ENCODE measurements at places on chromosomes 13 and 19.

GRCh38 chr13:106530980-106531481 lies 4.4 kb downstream of the EFNB2 start:
- H3K4me3 ChIP-seq = no peak overlapping the region
- no peak overlapping the region for H3K27ac ChIP-seq
- H3K4me1 ChIP-seq = peaks cover 30% of the 10 kb centered on the region
- DNase-seq = no peak
- no peaks in the 10 kb centered on the region for H3K36me3 ChIP-seq

GRCh38 chr19:917323-918151 lies at the start of gene KISS1R:
Gene KISS1R (plus strand): TSS chr19:917333. CDS start chr19:917503, 170 bp downstream.
- H3K4me1 ChIP-seq = no peaks in the 10 kb centered on the region
- H3K27ac ChIP-seq = no peak within 1 kb of the TSS
- H3K27me3 ChIP-seq = peaks cover 19% of the 10 kb centered on the region
- H3K36me3 ChIP-seq = no peaks in the 10 kb centered on the region
- DNase-seq = peak; percentile 89

- H3K4me1 ChIP-seq = peaks cover 7% of the 10 kb centered on the region
- no peak overlapping the region for H3K27ac ChIP-seq
- DNase-seq = peak; percentile 41
- H3K36me3 ChIP-seq = peaks cover 17% of the 10 kb centered on the region
These were observed 56.2 kb upstream of the AKAP11 start for GRCh38 chr13:42215578-42216421.

GRCh38 chr19:10116085-10116865 lies 3.4 kb downstream of the EIF3G start:
- no peak for DNase-seq
- no peaks in the 10 kb centered on the region for H3K4me1 ChIP-seq
- peak overlapping the region; percentile 23 for H3K4me3 ChIP-seq
- no peaks in the 10 kb centered on the region for H3K27me3 ChIP-seq
- H3K36me3 ChIP-seq = peaks cover 15% of the 10 kb centered on the region

GRCh38 chr19:14542711-14543328 lies 13.4 kb downstream of the TECR start:
- no peaks in the 10 kb centered on the region for H3K4me1 ChIP-seq
- no peak overlapping the region for H3K27ac ChIP-seq
- 0 out of 2 replicates have a peak, but pooled peaks cover 5% of the 10 kb centered on the region for H3K36me3 ChIP-seq
- H3K4me3 ChIP-seq = no peak overlapping the region
- peak; percentile 28 for DNase-seq

- peak overlapping the region; percentile 94 for H3K4me3 ChIP-seq
- peak overlapping the region; percentile 63 for H3K27ac ChIP-seq
- H3K4me1 ChIP-seq = no peaks in the 10 kb centered on the region
- peak; percentile 52 for DNase-seq
These were observed 926 bp downstream of the ZNF587 start for GRCh38 chr19:57850553-57851017.

- no peaks in the 10 kb centered on the region for H3K4me1 ChIP-seq
- no peaks in the 10 kb centered on the region for H3K27me3 ChIP-seq
- H3K4me3 ChIP-seq = no peak overlapping the region
These were observed 172.8 kb downstream of the EFNB2 start for GRCh38 chr13:106362707-106363106.

DNA sequence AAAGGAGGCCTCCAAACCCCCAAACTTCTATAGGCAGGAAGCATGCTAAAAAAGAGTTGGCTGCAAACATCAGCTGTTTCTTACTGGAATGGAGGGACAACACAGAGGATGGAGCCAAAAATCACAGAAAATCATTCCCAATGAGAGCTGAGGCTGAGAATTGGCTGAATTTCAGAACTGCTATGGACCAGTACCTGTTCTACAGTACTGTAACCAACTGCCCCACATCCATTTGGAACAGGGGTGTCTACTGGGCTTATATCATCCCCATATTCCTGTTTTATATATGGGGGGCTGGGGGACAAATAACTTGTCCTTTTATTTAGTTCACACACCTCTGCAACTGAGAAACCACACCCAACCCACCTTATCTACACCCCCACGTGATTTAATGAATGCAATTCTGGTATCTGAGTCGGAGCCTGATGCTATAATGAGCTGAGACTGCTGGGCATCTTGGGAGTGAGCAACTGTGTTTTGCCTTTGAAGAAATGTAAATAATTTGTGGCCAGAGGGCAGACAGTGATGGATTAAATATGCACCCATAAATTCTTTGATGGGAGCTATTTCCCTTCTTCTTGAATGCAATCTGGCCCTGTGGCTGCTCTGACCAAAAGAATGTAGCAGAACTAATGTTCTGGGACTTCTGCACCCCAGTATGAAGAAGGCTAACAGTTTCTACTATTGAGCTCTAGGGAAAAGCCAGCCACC lies 82.6 kb downstream of the TBC1D4 start:
- no peak overlapping the region for H3K27ac ChIP-seq

GRCh38 chr19:45938733-45939319 lies 24.2 kb upstream of the NANOS2 start:
- H3K27me3 ChIP-seq = no peaks in the 10 kb centered on the region
- DNase-seq = no peak
- H3K36me3 ChIP-seq = peaks cover 9% of the 10 kb centered on the region
- no peak overlapping the region for H3K27ac ChIP-seq
- no peaks in the 10 kb centered on the region for H3K4me1 ChIP-seq

DNA sequence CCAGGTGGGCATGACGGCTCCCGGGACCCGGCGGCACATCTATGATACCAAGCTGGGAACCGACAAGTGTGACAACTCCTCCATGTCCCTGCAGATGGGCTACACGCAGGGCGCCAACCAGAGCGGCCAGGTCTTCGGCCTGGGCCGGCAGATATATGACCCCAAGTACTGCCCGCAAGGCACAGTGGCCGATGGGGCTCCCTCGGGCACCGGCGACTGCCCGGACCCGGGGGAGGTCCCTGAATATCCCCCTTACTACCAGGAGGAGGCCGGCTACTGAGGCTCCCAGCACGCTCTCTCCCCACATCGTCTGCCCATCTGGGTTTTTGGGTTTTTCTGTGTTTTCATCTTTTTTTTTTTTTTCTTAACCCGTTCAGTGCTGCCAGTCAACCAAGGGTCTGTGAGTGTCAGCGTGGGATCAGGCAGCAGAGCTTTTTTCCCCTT lies 2.3 kb upstream of the ABCA7 start:
- no peak for DNase-seq
- H3K4me1 ChIP-seq = no peaks in the 10 kb centered on the region
- peaks cover 53% of the 10 kb centered on the region for H3K36me3 ChIP-seq

DNA sequence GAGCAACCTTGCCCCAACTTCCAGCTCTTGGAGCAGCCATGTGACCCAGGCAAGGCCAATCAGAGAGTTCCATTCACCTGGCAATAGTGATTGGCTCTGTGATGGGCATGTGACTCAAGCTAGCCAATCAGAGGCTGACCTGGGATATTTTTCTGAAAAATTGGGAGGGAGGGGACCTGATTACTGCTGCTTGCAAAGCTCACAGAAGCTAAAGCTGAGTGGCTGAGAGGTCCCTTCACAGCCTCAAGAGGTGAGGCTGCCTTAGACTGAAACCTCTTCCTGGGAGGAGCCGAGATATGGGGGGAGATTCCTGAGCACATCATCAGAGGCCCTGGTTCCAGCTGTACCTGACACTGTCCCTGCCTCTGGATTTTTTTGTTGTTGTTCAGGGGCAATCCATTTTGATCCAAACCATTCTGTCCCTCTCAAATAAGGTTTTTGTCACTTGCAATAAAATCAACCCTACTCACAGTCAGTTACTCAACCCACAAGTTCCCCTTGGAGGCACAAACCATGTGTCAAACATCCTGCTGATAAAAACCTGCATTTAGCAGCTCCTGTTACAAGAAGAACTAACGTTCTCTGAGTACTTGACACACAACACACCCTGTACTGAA lies 4.8 kb downstream of the CIB3 start:
- peak overlapping the region; percentile 55 for H3K4me3 ChIP-seq
- no peaks in the 10 kb centered on the region for H3K4me1 ChIP-seq
- H3K27me3 ChIP-seq = no peaks in the 10 kb centered on the region
- DNase-seq = no peak
- no peak overlapping the region for H3K27ac ChIP-seq

- H3K27ac ChIP-seq = peak overlapping the region; percentile 88
- peak; percentile 82 for DNase-seq
- peaks cover 11% of the 10 kb centered on the region for H3K4me1 ChIP-seq
- peaks cover 15% of the 10 kb centered on the region for H3K36me3 ChIP-seq
- no peaks in the 10 kb centered on the region for H3K27me3 ChIP-seq
These were observed 1.2 kb downstream of the ZC3H4 start for GRCh38 chr19:47112166-47112996.

GRCh38 chr13:97749174-97749573 lies 204.3 kb upstream of the IPO5 start:
- peaks cover 2% of the 10 kb centered on the region for H3K36me3 ChIP-seq
- DNase-seq = no peak
- H3K4me3 ChIP-seq = no peak overlapping the region
- no peaks in the 10 kb centered on the region for H3K27me3 ChIP-seq

GRCh38 chr13:24495151-24495729 lies 17.3 kb downstream of the PARP4 start:
- H3K27me3 ChIP-seq = no peaks in the 10 kb centered on the region
- DNase-seq = no peak
- H3K36me3 ChIP-seq = peaks cover 72% of the 10 kb centered on the region
- no peak overlapping the region for H3K4me3 ChIP-seq
- no peaks in the 10 kb centered on the region for H3K4me1 ChIP-seq

DNA sequence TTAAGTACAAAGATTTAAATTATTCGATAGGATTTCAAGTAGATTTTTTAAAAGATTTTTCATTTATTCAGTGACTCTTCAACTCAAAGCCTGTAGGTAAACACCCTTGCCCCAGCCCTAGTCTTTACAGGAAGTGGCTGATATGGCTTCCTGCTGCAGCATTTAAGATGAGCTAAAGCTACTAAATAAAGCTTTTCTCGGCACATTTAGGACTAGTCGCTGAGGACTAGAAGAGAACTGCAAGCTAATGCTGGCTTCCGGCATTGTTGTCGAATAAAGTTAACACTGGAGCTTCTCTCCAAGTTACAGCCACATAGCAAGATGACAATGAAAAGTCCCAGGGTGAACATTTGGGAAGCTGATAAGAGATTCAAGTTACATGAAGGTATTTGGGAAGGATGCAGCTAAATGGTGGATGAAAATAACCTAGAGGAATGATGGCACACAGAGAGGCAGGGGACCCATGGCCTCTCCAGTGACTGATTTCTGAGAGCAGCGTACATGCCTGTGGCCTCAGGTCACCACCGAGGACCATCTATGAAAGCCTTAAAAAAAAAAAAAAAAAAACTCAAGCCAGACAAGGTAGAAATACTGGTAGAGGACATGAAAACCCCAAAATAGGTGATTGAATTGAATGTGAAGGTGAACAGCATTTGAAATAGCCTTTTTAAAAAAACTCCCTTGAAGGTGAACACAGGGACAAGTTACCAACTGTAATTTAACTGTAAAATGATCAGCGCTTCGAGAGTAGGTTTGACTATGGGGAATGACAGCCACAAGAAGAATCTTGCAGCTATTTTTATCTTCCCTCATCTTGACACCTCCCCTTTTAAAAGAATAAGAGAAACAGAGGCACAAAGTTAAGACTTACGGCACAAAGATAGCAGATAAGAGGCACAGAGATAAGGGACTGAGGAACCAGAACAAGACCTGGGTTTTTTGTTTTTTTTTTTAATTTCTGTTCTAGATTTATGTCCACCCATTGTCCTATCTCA lies 155.4 kb downstream of the DCT start:
- no peak for DNase-seq
- peaks cover 4% of the 10 kb centered on the region for H3K4me1 ChIP-seq
- H3K36me3 ChIP-seq = no peaks in the 10 kb centered on the region
- no peak overlapping the region for H3K4me3 ChIP-seq
- no peak overlapping the region for H3K27ac ChIP-seq

GRCh38 chr13:43356567-43356966 lies 333.2 kb downstream of the DNAJC15 start:
- peaks cover 15% of the 10 kb centered on the region for H3K4me1 ChIP-seq
- H3K4me3 ChIP-seq = no peak overlapping the region
- no peak for DNase-seq
- H3K27me3 ChIP-seq = no peaks in the 10 kb centered on the region
- no peak overlapping the region for H3K27ac ChIP-seq

GRCh38 chr13:72295153-72295552 lies 428.1 kb upstream of the DACH1 start:
- no peak for DNase-seq
- H3K4me3 ChIP-seq = no peak overlapping the region
- peaks cover 6% of the 10 kb centered on the region for H3K4me1 ChIP-seq

DNA sequence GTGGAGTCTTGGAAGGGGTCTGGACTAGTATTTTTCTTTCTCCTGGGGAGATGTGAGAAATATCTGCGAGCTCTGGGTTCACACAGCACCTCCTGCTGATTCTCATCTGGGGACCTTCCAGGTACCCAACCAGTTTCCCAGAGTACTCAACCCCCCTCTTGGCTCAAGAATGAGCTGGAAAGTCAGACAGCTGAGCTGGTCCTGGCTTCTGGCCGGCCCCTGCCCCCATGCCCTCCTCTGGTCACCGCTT lies 2.2 kb upstream of the PDE4A start:
- H3K27ac ChIP-seq = no peak overlapping the region
- no peaks in the 10 kb centered on the region for H3K36me3 ChIP-seq
- H3K27me3 ChIP-seq = peaks cover 37% of the 10 kb centered on the region
- H3K4me3 ChIP-seq = peak overlapping the region; percentile 82
- DNase-seq = no peak

DNA sequence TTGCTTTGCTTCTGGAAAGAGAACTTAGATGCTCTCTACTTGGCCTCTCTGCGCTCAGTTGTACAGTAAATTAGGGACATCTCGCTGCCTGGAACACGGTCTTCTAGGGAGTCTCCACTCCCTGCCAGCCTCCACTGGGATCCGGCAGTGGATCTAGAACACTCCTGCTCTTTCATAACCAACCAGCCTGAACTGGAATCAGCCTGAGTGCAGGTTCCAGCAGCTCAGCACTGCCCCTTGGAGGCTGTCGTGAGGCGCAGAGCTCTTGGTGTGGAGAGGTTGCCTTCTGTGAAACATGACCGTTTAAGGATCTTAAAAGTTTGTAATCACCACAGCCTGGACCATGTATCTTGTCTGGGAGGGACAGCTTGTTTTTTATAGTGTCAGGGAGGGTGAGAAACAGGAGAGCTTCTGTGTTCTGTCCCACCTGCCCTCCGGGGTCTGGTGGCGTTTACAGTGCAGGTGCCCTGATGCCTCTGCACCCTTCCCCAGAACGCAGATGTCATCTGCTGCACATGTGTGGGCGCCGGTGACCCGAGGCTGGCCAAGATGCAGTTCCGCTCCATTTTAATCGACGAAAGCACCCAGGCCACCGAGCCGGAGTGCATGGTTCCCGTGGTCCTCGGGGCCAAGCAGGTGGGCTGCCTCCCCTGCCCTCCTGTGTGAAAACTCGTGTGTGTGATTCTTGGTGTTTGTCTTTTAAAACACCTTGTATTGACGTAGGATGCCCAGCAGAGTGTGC lies 24.8 kb downstream of the UPF1 start:
- H3K4me1 ChIP-seq = no peaks in the 10 kb centered on the region
- no peak overlapping the region for H3K4me3 ChIP-seq

GRCh38 chr13:109998684-109999533 lies 212.5 kb upstream of the IRS2 start:
- no peaks in the 10 kb centered on the region for H3K27me3 ChIP-seq
- no peak overlapping the region for H3K27ac ChIP-seq
- H3K36me3 ChIP-seq = no peaks in the 10 kb centered on the region
- no peak for DNase-seq

GRCh38 chr13:73820688-73821087 lies 313.5 kb downstream of the KLF12 start:
- no peak overlapping the region for H3K4me3 ChIP-seq
- H3K27ac ChIP-seq = no peak overlapping the region
- H3K36me3 ChIP-seq = peaks cover 7% of the 10 kb centered on the region
- H3K27me3 ChIP-seq = no peaks in the 10 kb centered on the region
- H3K4me1 ChIP-seq = no peaks in the 10 kb centered on the region
- DNase-seq = no peak

All from H9 (cell line).